Foreskin melanocyte (primary cell): ENCODE measurements at places on chromosomes 4 and X.

- DNase-seq: no peak
Observed at GRCh38 chrX:30241724-30242415, at the start of gene MAGEB4. TSS of gene MAGEB4 (plus strand) at chrX:30242000. CDS start at chrX:30242136, 136 bp downstream.

GRCh38 chr4:160091631-160092030 is 988.8 kb downstream of the RAPGEF2 start:
- no peak for DNase-seq

DNA sequence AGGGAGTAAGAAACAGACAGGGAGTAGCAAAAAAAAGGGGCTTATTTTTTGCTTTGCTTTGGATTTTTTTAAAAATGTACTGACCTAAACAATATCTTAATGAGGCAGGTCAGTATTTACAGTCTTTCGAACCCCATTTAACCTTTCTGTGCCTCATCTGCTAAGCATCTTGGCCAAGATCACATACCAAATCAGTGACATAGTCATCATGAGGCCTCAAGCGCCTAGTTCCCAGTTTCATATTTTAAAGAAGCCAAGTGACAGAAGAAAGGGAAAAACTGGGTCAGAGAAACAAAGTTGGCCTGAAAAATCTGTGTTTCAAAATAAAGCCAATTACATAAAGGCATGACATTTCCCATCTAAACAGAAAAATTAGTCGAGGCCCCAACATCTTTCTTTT is 94.6 kb upstream of the WDR44 start:
- no peak for DNase-seq

GRCh38 chr4:181761156-181761555 is 482.0 kb upstream of the TENM3 start:
- DNase-seq: no peak

- no peak for DNase-seq
Observed at GRCh38 chrX:120000490-120001246, 57.1 kb upstream of the NKAP start.

GRCh38 chrX:103398421-103398864 is 22.1 kb downstream of the BEX3 start:
- DNase-seq: peak; percentile 85

- no peak for DNase-seq
Observed at GRCh38 chrX:49762175-49762720, 66.5 kb upstream of the PAGE1 start.

GRCh38 chrX:87846956-87847355 is 329.4 kb downstream of the KLHL4 start:
- no peak for DNase-seq
